Effector CD8-positive, alpha-beta T cell (primary cell): ENCODE measurements at places on chromosomes 7 and 10.

DNA sequence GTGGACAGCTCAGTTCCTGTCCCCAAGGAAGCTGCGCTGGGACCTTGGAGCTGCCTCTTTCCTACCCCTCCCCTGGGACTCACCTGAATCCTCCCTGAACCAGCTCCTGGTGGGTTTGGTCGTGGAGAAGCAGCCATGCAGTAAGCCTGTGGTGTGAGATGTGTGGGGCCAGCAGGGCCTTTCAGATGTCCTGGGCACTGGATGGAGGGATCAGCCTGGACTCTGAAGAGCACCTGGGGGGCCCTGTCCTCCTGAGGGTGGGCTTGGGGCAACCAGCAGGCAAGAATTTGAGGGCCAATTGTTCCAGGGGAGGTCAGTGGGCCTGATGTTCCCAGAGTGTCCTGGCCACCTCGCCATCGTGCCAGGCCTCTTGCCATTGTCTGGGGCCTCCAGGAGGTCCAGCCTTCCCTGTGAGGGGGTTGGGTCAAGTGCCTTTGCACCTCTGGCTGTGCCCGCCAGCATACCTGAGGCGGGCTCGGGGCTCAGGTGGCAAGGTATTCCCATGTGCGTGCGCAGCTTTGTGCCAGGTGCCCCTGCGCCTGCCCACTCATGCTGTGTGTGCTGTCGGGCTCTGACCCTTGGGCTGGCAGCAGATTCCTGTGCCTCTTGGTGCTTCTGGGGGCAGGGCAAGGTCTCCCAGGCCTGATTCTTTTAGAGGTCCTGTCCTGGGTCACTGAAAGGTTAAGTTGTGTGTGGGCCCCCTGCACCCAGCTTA is 7.3 kb downstream of the TRIM8 start:
- DNase-seq: no peak

DNA sequence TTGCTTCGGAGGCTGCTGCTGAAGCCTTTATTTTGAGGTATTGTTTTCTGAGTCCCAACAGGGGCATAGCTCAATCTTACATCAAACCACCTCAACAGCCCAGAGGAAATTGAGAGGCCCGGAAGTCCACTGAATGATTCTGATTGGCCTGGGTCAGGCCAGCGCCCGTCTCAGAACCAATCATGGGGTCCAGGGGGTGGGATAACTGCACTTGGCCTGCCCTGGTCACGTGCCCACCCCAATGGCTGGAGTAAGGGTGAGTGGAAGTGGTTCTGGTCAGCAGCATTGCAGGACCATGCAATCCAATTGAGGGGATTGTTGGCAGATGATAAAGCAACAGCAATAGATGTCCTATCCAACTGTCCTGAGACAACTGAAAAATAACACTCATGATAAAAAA is 190.6 kb downstream of the HERPUD2 start:
- DNase-seq: no peak

- DNase-seq: no peak
Observed at GRCh38 chr10:117441812-117442443, 66.7 kb upstream of the PDZD8 start.

- no peak for DNase-seq
Observed at GRCh38 chr10:75544993-75545706, 113.7 kb downstream of the LRMDA start.

GRCh38 chr7:100102950-100103840 is 1.8 kb downstream of the AP4M1 start:
- DNase-seq: no peak

DNA sequence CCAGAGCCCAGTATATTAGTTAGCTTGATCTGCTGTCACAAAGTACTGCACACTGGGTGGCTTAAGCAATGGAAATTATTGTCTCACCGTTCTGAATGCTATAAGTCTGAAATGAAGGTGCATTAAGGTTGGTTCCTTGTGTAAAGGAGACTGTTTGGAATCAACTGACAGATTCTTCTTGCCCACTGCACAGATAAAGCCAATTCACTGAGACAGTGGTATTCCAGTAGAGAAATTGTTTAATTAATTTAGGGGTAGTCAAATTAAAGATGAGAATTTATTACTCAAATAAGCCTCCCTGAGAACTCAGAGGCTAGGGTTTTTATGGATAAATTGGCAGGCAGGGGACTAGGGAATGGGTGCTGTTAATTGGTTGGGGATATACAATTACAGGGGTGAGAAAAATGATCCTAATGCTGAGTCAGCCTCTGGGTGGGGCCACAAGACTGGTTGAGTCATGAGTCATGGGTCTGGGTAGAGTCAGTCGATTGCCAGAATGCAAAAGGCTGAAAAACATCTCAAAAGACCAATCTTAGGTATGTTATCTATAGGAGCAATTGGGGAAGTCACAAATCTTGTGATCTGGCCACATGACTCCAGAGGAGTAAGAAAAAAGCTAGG is 23.5 kb upstream of the SAMD9L start:
- DNase-seq: no peak

GRCh38 chr7:47327698-47328391 is 254.1 kb downstream of the TNS3 start:
- DNase-seq: no peak

- DNase-seq: no peak
Observed at GRCh38 chr7:2472739-2473138, 3.5 kb downstream of the GRIFIN start.

- no peak for DNase-seq
Observed at GRCh38 chr10:71981876-71982230, 17.7 kb downstream of the CHST3 start.

- peak; percentile 70 for DNase-seq
Observed at GRCh38 chr10:44878706-44879530, 32.2 kb upstream of the TMEM72 start.

DNA sequence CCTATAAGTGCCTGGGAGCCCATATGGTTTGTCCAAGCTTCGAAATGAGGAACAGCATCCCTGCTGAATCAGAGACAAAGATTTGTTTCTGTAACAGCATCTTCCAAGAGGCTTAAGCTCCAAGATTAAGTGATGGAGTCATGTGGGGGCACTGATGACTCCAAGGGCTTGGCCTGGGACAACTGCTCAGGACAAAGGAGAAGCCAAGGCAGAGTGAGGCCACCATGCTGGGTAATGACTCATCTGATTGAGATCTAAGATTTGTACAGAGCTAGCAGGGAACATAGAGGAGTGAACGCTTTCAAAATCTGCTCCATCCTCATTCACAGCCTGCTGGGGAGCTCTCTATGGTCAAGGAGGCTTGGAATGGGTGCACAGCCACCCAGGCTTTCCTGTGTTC is 49.3 kb downstream of the C10orf120 start:
- DNase-seq: no peak

DNA sequence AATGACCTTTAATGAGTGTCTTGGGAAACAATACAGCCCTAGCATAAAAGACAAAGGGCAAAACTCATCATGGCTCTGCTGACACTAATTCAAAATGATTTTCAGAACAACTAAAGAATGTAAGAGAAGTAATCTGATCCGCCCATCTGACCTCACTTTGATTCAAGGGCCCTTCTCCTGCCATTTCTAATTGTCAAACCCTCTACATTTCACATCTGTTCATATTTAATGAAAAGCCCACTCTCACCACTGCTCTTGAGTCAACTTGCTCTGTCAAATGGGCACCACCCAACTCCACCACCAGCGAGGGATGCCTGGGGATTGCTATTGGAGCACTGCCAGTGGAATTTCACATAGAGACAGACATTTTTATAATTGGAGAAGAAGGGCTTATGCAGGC is 639.2 kb downstream of the KCNMA1 start:
- no peak for DNase-seq

- DNase-seq: no peak
Observed at GRCh38 chr7:121562259-121562658, 166.2 kb upstream of the FAM3C start.

DNA sequence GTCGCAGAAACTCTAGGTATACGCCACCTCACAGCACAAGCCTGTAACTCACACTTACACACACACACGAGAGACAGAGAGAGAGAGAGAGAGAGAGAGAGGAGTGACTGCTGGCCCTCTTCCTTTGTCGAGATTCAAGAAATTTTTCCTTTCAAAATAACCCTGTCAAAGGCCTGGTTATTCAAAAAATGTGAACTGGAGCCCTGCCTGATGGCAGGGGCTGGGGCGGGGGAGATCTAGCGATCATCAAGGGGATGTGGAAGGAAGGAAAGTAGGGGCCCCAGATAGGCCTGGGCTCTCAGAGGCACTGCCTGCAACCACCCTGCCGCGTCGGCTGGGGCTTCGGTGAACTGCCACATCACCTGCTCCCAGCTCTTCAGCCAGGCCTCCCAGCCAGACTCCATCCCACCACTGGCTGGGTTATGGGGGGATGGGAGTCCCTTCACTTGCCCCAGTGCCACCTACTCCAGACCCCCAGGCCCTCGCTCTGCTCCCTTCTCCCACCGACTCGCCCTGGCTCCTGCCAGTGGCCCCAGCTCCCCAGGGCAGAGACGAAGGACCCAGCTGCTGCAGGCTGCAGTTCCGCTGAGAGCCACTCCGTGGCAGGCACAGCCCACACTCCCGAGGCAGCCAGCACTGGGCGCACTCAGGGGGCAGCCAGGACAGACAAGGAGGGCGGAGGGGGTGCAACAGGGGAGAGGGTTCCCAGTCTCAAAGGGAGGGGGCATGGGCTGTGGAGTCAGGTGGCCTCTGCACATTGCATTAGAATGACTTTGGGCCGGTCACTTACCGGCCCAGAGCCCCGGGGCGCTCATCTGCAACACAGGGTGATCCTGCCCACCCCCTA is 15.3 kb downstream of the KCNH2 start:
- DNase-seq: peak; percentile 41

DNA sequence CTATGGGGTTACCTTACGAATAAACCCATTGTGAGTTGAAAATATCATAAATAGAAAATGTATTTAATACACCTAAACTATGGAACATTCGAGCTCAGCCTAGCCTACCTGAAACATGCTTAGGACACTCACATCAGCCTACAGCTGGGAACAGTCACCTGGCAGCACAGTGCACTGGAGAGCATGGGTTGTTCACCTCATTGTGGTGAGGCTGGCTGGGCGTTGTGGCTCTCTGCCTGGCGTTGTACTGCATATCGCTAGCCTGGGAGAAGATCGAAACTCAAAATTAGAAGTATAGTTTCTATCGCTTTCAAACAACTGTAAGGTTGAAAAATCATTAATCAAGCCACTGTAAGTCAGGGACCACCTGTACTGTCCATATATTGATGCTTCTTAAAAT is 17.3 kb upstream of the HBP1 start:
- DNase-seq: no peak

DNA sequence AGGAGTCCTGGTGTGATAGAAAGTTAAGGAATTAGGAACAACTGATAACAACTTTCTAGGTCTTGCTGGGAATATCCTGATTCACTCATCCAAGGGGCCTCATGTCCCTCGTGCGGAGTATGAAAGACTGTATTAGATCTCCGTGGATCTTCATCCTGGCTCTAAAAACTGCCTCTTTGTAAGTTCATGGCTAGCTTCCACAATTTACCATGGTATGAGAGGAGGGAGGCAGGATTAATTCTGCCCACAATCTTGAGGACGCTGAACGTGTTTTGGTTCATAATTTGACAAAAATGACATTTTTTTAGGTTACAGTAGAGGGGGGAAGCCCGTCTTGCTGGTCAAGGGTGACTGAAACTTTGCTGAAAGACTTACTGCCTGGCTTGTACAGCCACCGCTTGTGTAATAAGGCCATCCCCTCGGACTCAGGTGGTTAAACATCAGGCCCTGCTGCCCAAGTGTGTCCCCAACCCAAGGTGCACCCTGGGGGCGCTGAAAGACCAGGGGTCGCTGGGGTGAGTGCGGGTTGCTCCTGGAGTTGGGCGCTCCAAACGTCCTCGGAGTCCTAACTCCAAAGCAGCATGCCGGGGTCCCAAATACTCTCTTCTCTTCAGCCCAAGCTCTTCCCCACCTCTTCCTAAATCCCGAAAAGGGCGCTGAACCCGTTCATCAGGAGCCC is 733 bp downstream of the HIBADH start:
- DNase-seq: peak; percentile 12

DNA sequence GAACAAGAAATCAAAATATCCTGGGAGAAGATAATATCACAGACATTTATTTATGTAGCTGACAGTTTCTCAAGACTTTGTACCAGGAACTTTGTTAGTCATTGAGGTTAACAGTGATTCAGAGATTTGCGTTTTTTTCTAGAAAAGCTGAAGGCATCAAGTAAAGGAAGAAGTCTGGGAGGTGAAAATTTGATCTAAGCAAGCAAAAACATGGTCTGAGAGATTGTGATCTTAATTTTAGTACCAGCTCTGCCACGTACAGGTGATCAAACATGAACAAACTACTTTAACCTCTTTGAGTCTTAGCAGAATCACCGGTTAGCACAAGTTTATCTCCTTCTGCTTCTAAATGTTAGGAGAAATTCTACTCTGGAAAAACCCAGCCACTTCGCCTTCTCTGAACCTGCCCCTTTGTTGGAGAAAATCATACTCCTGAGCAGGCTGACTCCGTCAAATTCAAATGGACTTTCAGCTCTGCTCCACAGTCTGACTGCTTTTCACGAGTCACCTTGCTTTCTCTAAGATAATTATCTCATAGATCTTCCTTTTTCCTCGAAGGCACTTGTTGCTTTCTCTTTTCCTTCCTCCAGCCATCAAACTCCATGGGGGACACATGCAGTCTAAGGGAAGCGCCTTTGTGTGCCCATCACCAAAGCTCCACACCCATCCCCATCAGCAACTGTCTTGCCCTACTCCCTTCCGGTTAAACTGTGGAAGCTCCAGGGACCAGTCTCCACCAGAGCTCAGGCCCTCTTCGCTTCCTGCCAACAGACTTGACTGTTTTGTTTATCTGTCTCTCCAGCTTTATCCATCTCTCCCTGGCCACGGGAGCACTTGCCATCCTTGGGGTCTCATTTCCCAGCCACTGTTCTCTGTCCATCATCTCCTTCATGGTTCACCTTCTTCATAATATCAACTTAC is 86.3 kb downstream of the PRKCQ start:
- no peak for DNase-seq

- DNase-seq: no peak
Observed at GRCh38 chr10:123550675-123551096, 115.5 kb upstream of the GPR26 start.

- no peak for DNase-seq
Observed at GRCh38 chr10:13115832-13116803, 16.2 kb downstream of the OPTN start.

GRCh38 chr7:3196629-3197400 is 104.2 kb upstream of the SDK1 start:
- no peak for DNase-seq

DNA sequence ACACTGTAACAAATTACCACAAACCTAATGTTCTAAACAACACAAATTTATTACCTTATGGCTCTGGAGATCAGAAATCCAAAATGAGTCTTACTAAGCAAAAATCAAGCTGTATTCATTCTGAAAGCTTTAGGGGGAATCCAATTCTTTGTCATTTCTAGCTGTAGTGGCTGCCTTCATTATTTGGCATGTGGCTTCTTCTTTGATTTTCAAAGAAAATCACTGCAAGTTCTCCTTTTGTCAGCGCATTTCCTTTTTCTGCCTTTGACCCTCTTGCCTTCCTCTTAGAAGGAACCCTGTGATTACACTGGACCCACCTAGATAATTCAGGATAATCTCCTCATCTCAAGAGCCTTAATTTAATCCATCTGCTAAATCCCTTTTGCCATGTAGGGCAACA is 36.9 kb downstream of the ZPBP start:
- DNase-seq: no peak

GRCh38 chr7:143381427-143382125 is 431 bp downstream of the ZYX start:
- DNase-seq: no peak

- DNase-seq: no peak
Observed at GRCh38 chr7:151992375-151992774, 33.1 kb upstream of the GALNT11 start.

- peak; percentile 37 for DNase-seq
Observed at GRCh38 chr7:94509264-94509886, at the start of gene CASD1. Gene CASD1, plus strand, starts transcription at chr7:94509809. Its CDS starts 276 bp downstream, at chr7:94510085.

GRCh38 chr7:28200598-28200997 is 20.0 kb upstream of the JAZF1 start:
- no peak for DNase-seq

- DNase-seq: no peak
Observed at GRCh38 chr7:140145709-140146108, 31.1 kb downstream of the KDM7A start.
